Fibroblast of skin of back (primary cell): ENCODE measurements at places on chromosomes 1 and 21.
A peak's percentile ranks its signal among the peaks of the same experiment; 100 is the strongest.

- DNase-seq: no peak
Measured at GRCh38 chr21:35811191-35811806, 249.0 kb downstream of the SETD4 start.

GRCh38 chr1:69510026-69510425, 57.7 kb upstream of the LRRC7 start:
- DNase-seq: no peak

- peak; percentile 97 for DNase-seq
Measured at GRCh38 chr1:212667223-212668139, 32.2 kb downstream of the BATF3 start.

DNA sequence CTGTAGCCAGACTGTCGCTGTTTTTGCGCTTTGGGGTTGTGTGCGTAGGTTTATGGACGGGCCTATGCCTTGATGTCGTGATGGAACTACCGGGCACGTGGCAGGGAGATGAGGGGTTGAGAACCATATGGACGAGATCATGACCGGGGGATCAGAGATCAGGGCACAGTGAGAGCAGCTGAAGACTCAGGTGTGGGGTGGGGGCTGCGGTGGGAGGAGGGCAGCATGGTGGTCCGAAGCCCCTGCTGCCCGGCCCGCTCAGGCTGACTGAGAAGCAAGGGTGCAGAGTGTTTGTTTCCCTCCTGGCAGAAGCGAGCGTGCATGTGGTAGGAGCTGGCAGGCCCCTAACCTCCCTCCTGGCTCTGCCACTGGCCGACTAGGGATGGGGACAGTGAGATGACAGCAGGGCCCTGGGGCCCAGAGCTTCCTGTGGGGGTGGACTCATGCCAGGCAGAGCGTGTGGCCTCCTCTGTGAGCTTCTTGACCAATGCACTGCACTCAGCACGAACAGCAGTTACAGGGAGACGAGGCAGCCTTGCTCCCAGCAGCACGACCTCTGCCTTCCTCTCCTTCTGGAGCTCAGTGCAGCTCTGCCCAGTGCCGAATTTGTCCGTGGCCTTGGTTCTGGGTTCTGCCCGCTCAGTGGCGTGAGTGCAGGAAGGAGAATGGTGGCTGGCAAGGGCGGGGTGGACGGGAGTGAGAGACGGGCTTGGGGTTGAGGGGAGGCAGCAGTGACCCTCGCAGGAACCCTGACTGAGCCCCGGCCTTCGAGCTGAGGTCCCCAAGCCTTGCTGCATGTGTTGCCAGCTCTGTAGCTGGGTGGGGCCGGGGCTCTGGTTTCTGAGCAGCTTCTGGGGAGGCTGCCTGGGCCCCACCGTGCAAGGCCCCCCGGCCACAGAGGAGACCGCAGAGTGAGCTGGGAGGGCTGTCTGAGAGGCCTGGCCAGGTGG, 22.2 kb upstream of the LRRC3 start:
- no peak for DNase-seq

DNA sequence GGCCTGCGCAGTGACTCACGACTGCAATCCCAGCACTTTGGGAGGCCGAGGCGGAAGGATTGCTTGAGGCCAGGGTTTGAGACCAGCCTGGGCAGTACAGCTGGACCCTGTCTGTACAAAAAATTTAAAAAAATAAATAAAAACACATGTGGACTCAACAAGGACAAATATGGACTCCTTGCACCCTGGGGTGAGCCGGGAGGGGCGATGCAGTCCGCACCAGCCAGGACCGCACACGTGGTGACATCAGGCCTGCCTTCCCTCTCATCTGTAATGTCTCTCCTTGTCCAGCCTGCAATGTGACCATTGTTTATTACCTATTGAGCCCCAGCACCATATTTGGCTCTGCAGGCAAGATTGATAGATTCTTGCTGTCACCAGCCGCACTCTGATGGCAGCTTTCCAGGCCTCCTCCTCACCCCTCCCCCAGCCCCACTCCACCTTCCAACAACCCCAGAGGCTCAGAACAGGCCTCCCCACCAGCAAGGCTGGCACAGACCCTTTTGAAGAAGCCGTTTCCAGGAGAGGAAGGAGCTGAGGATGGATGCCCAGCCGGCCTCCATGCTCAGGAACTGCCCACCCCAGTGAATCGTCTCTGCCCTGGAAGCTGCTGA, 55.2 kb downstream of the IRF2BP2 start:
- no peak for DNase-seq
